ENCODE measurements at places on chromosomes 1 and 21. TPM values are rescaled to one million over a fixed set of nuclear protein-coding genes. Genes with fewer than 3 reads are reported as not detected.

GRCh38 chr1:168783458-168784210, 54.6 kb upstream of the DPT start:
- H3K36me3 ChIP-seq = no peaks in the 10 kb centered on the region
- H3K4me3 ChIP-seq = no peak overlapping the region
- H3K4me1 ChIP-seq = no peaks in the 10 kb centered on the region
- H3K27me3 ChIP-seq = no peaks in the 10 kb centered on the region
- DNase-seq = no peak

DNA sequence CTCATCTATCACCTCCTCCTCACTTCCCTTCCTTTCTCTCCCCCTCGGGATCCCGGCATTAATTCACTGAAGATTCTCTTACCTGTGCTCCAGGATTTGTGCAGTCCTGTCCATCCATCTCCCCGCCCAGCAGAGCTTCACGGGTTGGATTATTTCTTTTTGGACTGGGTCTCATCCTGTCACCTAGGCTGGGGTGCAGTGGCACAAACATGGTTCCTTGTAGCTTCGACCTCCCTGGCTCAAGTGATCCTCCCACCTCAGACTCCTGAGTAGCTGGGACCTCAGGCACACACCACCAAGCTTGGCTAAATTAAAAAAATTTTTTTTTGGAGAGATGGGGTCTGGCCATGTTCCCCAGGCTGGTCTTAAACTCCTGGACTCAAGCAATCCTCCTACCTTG, 12.3 kb upstream of the CSF3R start:
- H3K27ac ChIP-seq = no peak overlapping the region
- peaks cover 3% of the 10 kb centered on the region for H3K27me3 ChIP-seq
- DNase-seq = no peak
- H3K4me1 ChIP-seq = no peaks in the 10 kb centered on the region

EXO1 gene
- total RNA-seq = 0.98 TPM

BMP8B gene
- total RNA-seq = 2.3 TPM

Data from suprapubic skin (tissue), 4 donors.